COLO829 (cell line): ENCODE measurements at places on chromosomes 11 and 22.

- no peak for DNase-seq
Measured at GRCh38 chr11:37394236-37394870, 796.3 kb upstream of the RAG2 start.

GRCh38 chr11:66126064-66126463 lies 56.0 kb downstream of the PACS1 start:
- DNase-seq: no peak

- DNase-seq: no peak
Measured at GRCh38 chr11:61587541-61587941, 6.7 kb upstream of the SYT7 start.

GRCh38 chr22:24578355-24579257 lies 14.3 kb downstream of the LRRC75B start:
- DNase-seq: no peak

GRCh38 chr22:20430101-20430719 lies 7.4 kb downstream of the SCARF2 start:
- DNase-seq: no peak

GRCh38 chr11:5622802-5623201 lies 2.0 kb upstream of the TRIM34 start:
- no peak for DNase-seq

- DNase-seq: no peak
Measured at GRCh38 chr11:44468345-44468988, 97.0 kb upstream of the CD82 start.

GRCh38 chr22:29009148-29009547 lies 52.5 kb downstream of the C22orf31 start:
- no peak for DNase-seq

DNA sequence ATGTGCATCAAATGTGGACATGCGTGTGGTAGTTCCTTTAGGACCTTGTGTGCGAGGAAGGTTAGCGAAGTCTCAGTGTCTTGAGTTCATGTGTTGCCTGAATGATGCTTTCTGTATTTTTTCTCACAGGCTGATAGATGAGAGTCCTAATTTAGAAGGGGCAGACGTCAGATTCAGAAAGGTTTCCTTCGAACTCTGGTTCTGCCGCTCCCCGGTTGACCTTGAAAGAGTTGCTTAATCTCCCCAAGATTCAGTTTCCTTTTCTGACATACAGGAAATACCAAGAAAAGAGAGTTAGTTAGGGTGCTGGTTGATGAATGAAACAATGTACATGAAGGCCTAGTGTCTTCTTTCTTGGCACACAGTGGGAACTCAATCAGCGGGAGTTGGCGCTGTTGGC lies 35.9 kb upstream of the TTC12 start:
- no peak for DNase-seq

DNA sequence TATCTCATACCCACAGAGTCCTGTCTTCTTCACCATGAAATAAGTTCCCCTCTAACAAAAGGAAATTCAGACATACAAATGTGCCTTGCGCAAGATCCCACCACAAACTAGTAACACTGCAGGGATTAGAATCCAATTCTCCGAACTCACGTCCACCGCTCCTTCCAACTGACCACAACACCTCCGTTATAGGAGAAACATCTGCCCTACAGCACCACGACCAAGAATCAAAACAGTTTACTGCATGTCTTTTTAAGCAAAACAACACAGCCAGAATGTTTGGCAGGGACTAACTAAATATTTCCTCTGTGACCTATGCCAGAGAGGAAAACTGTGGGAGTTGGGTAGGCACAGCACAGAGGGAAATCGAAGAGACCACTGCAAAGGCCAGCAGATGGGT lies 72.7 kb upstream of the AKIP1 start:
- no peak for DNase-seq

DNA sequence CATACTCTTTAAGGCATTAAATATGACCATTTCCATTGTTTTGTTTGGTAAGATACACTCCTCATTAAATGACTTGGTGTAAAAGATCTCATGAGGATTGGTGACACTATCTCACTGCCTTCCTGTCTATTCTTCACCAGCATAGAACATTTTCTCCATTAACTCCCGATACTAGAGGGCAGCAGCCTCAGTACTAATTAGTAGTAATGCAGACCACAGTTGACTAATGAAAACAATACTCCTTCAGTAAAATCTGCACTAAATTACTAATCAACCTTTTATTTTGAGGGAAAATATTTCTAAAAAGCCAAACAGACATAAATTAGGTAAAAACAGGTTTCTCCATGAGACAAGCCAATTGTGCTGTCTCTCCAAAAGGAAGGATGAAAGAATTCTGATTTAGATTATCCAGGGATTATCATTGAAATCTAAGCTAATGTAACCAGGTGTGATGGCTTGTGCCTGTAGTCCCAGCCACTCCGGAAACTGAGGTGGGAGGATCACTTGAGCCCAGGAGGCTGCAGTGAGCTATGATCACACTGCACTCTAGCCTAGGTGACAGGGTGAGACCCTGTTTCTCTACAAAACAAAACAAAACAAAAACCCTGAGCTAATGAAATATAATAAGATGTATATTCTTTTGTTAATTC lies 9.4 kb downstream of the PGM2L1 start:
- no peak for DNase-seq

DNA sequence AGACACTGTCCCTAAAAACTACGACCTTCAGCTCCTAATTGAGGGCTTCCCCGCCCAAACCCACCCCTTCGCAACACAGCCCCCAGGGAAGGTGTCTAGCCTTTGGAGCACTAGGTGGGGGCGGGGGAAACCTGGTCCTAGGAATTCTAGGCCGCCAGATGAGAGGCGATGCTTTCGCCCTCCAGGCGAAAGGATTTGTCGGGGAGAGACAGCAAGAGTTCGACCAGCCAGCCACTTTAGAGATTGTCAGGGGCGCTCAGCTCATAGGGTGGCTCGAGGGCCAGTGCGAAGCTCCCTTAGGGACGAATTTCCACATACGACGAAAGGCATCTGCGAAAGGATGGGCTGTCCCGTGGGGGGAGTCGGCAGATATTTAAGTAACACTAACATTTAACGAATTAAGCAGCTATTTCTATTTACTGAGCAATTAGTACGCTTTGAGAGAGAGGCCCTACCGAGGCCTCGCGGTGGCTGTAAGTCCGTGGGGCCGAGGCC lies 5.3 kb downstream of the CD248 start:
- no peak for DNase-seq

DNA sequence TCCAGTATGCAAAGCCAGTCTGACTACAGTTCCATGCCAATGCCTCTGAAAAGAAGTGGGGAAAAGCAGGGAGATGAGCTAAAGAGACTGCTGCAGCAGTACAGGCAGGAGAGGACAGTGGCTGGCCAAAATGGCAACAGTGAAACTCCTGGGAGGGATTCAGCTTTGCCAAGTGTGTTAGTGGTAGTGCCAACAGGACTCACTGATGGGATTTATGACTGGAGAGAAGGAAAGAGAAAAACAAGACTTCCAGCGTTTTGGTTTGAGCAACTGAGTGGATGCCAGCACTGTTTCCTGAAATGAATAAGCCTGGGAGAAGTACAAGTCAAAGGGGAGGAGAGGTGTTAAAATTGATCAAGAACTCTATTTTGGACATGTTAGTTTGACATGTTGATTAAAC lies 80.9 kb downstream of the PLEKHA7 start:
- no peak for DNase-seq

GRCh38 chr22:24992946-24993345 lies 40.4 kb downstream of the KIAA1671 start:
- no peak for DNase-seq

- peak; percentile 57 for DNase-seq
Measured at GRCh38 chr11:79018371-79018849, 422.4 kb downstream of the TENM4 start.

GRCh38 chr11:45144126-45145082 lies 2.0 kb upstream of the PRDM11 start:
- no peak for DNase-seq

DNA sequence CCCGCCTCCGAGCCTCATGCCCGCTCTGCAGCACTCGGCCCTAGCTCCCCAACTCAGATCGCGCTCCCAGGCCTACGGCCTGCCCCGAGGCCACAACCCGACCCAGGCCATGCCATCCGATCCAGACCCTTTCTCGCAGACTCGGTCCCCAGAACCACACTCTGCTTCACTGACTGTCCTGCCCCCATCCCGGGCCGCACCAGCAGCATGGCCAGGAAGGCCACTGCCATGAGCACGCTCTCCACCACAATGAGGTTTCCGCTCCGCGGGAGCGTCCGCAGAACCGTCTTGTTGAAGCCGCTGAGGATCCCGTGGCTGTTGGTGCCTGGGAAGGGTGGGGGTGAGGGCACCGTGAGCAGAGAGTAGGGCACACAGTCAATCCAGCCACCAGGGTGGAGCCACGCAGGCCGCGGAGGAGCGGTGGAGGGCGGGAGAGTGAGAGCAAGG lies 6.4 kb downstream of the UNC93B1 start:
- no peak for DNase-seq

DNA sequence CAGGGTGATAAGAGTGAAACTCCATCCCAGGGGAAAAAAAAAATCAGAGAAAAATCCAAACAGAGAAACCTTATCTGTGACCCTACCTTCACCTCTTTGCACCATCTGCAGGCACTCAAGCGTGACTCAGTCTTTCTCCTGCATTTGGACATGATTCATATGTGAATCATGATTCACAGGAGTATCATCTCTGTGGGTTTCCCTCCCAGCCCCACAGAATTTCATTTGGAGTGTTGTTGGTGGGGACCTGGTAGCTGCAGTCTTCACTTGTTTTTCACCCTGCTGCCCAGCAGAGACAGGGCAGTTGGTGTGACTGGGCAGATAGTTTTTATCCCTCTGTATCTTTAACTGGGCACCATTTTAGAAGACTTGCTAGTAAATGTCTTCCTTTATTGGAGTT lies 75.7 kb downstream of the DEPDC5 start:
- peak; percentile 99 for DNase-seq

DNA sequence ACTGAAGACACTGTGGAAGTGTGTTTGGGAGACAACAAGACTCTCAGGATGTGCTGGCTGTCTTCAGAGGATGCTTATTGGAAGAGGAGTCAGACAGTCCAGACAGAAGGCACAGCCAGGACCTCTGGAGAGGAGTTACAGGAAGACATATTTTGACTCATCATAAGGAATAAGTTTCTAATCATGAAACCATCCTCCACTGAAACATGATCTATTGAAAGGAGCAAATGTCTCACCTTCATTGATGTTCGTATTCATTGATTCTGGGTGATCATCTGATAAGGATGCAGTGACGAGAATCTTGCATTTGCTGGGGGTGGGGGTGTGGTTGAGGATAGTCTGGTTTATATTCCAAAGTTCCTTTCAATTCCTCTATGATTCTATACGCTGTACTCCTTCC lies 2.5 kb upstream of the CXCR5 start:
- no peak for DNase-seq

- no peak for DNase-seq
Measured at GRCh38 chr22:26656891-26657851, at the start of gene MIAT. MIAT (plus strand) TSS chr22:26657588.

DNA sequence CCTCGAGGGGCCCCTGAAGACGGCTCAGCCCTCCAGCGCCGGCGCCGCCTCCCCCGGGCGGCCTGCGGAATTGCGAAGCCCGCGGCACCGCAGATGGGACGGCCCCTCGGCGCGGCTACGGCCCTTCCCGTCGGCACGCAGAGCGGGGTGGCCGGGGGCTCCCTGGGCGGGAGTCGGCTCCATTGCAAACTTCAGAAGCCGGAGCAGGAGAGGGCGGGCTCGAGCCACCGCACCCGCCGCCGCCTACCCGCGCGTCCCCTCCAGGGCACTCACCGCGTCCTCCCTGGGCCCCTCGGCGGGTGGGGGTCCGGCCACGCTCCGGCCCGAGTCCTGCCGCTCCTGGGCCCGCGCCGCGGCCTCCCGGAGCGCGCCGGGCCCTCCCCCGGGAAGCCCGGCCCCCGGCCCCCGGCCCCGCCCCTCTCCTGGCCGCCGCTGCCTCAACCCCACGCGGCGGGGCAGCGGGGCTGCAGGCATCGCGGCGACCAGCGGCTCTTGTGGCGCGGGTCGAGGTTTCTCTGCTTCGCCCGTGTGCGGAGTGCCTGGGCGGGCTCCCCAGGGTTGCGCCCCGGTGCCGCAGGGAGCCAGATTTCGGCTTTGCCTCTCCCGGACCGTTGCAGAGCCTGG lies at the start of gene PACSIN3:
TSS of gene PACSIN3 (minus strand) at position 359 of the 624 bp plus-strand sequence. CDS start 3,707 bp downstream, outside the sequence.
- DNase-seq: no peak

- no peak for DNase-seq
Measured at GRCh38 chr11:68313574-68314202, 1.3 kb downstream of the LRP5 start.

GRCh38 chr11:17498058-17498457 lies 21.4 kb upstream of the ABCC8 start:
- no peak for DNase-seq

DNA sequence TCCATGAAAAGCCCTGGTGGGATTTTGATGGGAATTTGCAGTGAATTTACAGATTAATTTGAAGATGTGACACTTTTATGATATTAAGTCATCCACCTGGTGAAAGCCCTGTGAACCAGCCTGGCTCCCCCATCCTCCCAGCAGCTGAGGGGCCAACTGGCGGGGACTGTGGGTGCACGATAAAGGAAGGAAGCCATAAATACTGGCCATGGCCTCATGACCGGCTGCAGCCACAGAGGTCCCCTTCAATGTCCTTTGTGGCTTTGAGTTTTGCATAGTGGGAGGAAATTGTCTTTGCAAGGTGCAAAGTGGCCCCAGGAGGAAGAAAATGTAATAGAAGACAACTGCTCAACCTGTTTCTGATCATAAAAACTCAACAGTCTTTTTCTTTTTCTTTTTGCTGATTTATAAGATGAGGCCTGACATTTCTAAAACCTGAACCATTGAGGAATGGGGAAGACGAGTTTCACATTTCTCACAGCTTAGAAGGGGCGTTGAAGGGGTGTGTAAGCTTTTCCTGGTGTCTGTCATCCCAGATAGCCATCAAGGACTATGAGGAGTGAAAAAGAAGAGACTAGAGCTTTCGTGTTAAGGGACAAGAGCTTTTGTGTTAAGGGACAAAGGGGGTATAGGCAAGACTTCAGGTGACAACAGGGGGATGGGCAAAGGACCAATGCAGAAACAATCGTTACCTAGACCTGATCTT lies 6.3 kb upstream of the NDUFV1 start:
- DNase-seq: no peak

GRCh38 chr11:83159902-83160865 lies 3.3 kb downstream of the PCF11 start:
- no peak for DNase-seq

- DNase-seq: no peak
Measured at GRCh38 chr11:134043821-134044420, 25.0 kb upstream of the JAM3 start.

DNA sequence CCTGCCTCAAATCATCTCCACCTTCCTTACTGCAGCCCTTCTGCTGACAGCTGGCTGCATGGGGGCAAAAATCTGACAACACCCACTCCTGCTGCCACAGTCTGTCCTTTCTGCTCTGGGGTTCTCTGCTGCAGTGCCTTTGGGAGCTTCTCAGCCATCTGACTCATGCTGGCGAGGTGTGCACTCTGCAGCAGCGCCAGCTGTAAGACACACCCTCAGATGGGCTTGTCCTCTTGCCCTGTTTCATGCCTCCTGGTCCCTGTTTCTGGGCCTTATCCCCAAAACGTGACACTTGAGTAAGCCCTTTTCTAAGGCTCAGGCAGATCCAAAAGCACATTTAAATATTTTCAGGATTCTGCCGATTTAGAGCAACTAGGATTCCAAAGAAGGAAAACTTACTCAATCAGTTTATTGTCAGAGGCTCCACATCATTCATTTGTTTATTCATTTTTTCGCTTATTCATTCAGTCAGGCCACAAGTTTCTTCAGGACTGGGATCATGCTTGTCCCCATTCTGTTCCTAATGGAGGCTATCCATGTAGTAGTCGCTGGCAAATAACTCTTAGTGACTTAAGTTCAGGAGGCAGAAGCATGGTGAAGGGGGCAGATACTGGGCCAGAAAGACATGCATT lies 60.2 kb downstream of the SMIM38 start:
- no peak for DNase-seq

- DNase-seq: peak; percentile 88
Measured at GRCh38 chr11:58640386-58641023, 18.0 kb downstream of the CNTF start.
